ENCODE measurements at places on chromosomes 5 and 9. TPM values are rescaled to one million over a fixed set of nuclear protein-coding genes. Genes with fewer than 3 reads are reported as not detected.
A peak's percentile ranks its signal among the peaks of the same experiment; 100 is the strongest.

PTBP3 gene
- 83.5 TPM for total RNA-seq

C5orf46 gene
- not detected for total RNA-seq

PIP5K1B gene
- total RNA-seq: 0.17 TPM

CD74 gene
- total RNA-seq: 265 TPM

NRG2 gene
- total RNA-seq: 0.48 TPM

RBM27 gene
- total RNA-seq: 21.7 TPM

C1QTNF2 gene
- total RNA-seq: not detected

COL5A1 gene
- 1.3 TPM for total RNA-seq

RMI1 gene
- total RNA-seq: 17.6 TPM

SLC25A25 gene
- total RNA-seq: 10.8 TPM

GRCh38 chr9:20054734-20055133 lies 265.9 kb upstream of the SLC24A2 start:
- ATAC-seq: no peak

DNA sequence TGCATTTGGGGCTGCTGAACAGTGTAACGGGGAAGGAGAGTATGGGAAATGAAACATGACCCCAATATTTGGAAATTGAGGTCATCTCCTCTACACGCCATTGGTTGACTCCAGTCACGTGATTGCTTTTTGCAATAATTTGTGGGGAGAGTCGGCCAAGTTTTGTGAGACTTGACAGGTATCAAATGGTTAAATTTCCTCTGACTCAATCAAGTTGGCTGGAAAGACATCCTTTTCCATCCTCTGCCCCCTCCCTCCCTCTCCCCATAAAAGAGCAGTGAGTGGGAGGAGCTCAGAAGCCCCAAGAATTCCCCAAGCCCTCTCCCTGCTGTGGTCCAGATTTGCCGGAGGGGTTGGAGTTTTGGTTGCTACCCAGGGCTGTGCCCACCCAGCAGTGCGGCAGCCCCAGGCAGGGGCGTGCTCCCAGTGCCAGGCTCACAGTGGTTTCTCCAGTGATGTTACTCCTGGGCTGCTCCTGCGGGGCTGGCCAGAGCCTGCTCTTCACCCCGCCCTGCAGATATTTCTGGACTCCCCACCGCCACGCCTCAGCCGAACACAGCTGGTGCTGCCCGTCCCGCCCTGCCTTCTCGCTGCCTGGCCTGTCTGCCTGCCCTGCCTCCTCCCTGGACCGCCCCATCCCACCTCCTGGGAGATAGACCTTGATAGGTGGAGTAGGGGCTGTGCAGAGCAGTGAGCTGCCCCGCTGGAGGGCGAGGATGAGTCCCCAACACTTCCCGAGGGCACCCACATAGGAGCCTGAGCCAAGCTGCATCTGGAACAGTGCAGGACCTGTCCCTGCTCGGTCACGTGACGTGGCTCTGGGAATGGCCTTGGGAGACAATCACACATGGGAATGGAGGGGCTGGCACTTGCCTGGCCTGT lies 3.4 kb downstream of the COL5A1 start:
- ATAC-seq: no peak

DNA sequence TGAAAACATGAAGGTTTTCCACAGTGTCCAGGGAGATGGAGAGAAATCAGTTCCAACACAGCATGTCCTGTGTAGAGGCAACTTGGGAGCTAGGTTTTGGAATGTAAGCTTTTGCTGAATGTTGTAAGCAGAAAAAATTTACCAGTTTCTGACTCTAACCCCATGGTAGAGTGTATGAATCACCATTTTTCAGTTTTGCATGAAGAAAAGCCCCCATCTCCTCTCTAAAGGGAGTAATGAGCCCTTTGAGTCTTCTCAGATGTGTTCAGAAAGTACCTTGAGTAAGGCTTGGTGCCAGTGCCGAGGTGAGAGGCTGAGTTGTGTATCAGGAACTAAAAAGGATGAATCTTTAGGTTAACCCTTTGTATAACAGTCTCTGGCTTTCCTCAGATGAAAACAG lies 96.2 kb downstream of the ADRB2 start:
- ATAC-seq: peak; percentile 92

DNA sequence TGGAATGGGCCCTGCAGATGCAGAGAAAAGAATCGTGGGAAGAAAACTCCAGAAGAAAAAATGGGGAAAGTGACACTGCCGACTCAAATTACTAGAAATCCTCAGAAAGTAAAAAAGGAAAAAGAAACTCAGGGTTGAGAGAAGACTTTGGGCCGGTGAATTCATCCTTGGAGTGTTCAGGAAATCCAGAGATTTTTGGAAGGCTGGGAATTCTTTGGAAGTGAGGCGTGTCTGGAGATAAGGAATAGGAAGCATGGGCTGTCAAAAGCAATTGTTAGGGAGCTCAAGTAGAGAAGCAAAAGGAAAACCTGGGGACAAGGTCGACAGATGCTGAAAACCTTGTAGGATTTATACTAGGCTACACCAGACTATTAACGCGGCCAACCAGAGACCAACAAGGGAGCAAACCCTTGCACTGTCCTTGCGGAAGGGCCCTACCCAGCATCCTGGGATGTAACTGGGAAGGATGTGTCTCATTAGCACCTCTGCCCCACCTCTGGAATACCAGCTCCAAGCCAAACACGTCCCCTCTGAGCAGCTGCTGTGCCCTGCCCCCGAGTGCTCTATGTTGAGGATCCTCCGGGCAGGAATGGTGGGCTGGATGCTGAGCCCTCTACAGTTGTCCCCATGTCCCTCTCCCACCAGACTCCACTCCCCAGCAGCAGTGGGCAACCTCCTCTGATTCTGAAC lies 11.6 kb downstream of the DAB2IP start:
- ATAC-seq: no peak

GRCh38 chr9:124238546-124239140 lies 19.1 kb upstream of the NEK6 start:
- ATAC-seq: peak; percentile 92

DNA sequence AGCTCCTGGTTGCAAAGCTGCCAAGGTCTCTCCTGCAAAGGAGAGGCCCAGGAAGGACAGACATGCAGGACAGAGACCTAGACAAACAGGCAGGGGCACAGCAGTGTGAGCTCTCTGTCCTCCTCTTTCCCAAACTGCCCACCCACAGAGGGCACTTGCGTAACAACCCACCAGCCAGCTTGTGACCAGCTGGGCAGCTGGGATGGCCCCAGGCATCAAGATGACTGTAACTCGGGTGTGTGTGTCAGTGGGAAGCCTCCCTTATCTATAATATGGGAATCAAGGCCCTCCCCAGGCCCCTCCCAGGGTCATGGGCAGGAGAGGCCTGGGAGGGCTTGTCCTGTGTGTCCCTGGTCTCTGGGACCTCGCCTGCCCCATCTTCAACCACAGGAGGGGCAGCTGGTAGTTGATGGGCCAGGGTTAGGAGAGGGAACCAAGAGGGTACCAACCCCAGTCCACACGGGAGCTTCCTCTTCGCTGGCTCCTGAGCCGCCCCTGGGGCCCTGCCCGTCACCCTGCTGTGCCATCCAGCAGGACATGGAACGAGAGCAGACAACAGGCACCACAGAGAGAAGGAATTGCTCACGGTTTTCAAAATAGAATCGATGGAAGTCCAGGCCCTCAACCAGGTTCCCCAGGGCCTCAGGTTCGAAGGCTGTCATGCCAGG lies 37.9 kb downstream of the SLC6A7 start:
- ATAC-seq: no peak

GRCh38 chr5:88058625-88059024 lies 210.0 kb downstream of the TMEM161B start:
- ATAC-seq: no peak

DNA sequence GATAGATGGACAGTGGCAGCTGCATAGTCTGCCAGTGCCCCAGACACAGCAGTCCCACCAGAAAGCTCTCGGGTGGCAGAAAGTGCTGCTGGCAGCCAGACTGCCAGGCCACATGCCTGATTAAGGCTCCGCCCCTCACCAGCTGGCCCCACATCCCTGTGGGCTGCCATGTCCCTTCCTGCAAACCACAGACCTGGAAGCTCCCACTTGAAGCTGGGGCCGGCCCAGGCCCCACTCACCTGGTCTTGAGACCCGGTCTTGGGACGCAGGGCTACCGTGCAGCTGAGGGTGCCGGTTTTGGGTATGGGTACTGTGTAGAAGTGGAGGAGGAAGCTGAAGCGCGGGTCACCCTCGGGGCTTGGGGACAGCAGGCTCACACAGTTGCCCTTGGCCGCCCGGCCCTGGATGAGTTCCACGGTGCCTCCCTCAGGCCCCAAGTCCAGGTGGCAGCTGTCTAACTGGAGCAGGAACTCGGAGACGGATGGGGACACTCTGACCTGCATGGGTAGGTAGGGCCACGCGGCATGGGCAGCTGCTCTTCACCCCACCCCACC lies 15.3 kb downstream of the FPGS start:
- no peak for ATAC-seq

GRCh38 chr9:21324047-21324446 lies 11.2 kb downstream of the KLHL9 start:
- ATAC-seq: no peak

DNA sequence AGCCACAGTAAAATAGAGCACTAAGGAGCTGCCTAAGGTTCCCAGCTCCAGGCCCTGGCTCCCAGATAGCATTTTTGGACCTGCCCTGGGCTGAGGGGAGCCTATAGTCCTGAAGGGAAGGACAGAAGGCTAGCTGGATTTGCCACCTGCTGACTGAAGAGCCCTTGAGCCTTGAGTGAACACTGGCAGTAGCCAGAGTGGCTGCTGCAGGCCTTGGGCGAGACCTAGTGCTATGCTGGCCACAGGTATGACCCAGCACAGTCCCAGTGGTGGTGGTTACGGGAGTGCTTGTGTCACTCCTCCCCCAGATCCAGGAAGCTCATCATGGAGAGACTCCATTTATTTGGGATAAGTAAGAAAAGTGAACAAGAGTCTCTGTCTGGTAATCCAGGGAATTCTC lies 10.3 kb upstream of the STX17 start:
- ATAC-seq: no peak

GRCh38 chr5:56048124-56048523 lies 53.4 kb upstream of the IL6ST start:
- ATAC-seq: no peak

DNA sequence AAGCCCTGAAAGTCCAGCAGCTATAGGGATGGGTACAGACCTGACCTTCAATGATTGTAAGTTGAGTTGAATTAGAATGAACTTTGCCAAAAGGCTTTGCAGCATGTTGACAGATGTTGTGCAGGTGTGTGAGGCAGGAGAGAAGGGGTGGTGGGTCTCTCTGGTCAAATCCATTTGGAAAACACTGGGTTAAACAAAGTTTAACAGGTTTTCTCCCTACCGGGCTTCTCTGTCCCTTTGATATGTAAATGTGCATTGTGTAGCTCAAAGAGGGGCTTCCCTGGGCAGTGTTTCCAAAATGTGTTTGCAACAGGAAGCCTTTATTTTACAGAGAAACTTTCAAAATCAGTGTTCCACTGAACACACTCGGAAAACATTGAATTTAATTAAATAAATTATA lies 72.1 kb upstream of the BRINP1 start:
- no peak for ATAC-seq

DNA sequence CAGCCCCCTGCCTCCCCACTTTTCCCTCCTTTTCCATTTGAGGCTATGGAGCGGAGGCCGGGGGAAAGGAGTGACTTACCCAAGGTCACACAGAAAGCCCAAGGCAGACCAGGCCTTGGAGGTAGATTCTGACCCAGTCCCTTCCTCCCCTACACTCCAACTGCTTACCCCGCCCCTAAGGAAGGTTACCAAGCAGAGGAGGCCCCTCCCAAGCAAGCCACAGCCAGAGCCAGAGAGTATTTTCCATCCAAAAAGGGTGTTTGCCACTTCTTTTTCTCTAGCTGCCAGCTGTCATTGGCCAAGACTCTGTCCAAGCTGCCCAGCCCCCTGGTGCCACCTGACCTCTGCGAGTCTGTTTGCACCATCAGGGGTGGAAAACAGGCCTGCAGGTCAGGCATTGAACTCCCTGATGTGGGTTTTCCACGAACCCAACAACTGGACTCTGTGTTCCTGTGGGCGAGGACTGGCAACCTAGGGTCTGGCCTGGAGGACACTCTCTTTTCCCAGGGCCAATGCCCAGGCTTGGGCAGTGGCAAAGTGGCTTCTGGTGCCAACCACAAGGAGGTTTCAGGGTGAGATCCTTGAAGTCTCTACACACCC lies 6.3 kb upstream of the ASS1 start:
- ATAC-seq: no peak

GRCh38 chr5:93433422-93433821 lies 147.6 kb downstream of the NR2F1-AS1 start:
- no peak for ATAC-seq

DNA sequence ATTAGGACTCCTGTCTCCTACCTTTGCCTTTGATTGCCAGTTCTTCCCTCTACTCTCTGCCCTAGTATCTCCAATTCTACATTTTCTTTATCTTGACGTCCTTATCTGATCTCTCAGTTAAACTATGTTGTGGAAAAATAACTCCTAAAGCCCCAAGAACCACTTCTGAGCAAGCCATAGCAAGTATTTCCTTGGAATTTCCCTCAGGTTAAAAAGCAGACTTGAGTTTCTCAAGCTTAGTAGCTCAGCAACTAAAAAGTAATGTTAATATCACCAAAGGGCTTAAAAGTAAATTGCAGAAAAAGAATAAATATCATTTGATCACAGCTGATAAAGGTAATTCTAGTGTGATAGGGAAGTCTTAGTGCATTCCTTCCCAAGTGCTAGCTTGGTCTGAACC lies 13.2 kb upstream of the HSPB3 start:
- ATAC-seq: no peak

- no peak for ATAC-seq
These were observed 479.2 kb upstream of the TUSC1 start for GRCh38 chr9:26157411-26157810.

- ATAC-seq: no peak
These were observed 60.2 kb upstream of the SLC2A8 start for GRCh38 chr9:127336506-127337352.

GRCh38 chr5:175517824-175518450 lies 39.6 kb downstream of the SFXN1 start:
- peak; percentile 73 for ATAC-seq

- ATAC-seq: peak; percentile 88
These were observed 149.5 kb downstream of the FANCC start for GRCh38 chr9:95167998-95168397.

DNA sequence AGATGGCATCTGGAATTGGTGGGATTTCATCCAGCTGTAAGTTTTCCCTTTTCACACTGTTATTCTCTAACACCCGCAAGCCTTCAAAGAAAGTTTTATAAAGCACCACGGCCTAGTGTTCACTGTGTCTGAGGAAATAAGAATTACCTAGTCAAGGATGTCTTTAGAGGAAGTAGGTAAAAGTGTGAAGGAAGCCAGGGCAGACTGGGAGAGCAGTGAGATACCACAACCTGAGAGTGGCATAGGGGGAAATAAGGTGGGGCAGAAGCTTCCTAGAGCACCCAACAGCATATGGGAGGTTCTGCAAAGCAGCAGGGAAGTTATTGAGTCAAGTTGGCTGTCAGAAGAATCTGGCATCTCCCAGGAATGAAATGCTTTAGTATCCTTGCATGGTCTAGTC lies 241.2 kb downstream of the CETN3 start:
- no peak for ATAC-seq

Measured in activated T-helper 17 cell treated with anti-CD3 and anti-CD28 coated beads, Interleukin-2, amount 50 U/mL, for 72 hours (primary cell).